Uterus (tissue), 4 donors: ENCODE measurements at places on chromosomes 7 and 10. TPM values are rescaled to one million over a fixed set of nuclear protein-coding genes. Genes with fewer than 3 reads are reported as not detected.
A peak's percentile ranks its signal among the peaks of the same experiment; 100 is the strongest.

GRCh38 chr7:8254667-8255066 is 7.3 kb downstream of the ICA1 start:
- no peak overlapping the region for H3K4me3 ChIP-seq
- DNase-seq: no peak
- no peaks in the 10 kb centered on the region for H3K36me3 ChIP-seq
- H3K4me1 ChIP-seq: no peaks in the 10 kb centered on the region
- no peaks in the 10 kb centered on the region for H3K27me3 ChIP-seq
- no peak overlapping the region for H3K27ac ChIP-seq

DNA sequence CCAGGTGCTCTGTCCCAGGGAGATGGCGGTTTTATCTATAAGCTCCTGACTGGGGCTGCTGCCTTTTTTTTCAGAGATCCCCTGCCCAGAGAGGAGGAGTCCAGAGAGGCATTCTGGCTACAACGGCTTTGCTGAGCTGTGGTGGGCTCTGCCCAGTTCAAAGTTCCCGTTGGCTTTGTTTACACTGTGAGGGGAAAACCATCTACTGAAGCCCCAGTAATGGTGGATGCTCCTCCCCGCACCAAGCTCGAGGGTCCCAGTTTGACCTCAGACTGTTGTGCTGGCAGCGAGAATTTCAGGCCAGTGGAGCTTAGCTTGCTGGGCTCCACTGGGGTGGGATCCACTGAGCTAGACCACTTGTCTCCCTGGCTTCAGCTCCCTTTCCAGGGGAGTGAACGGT is 16.4 kb upstream of the SLC26A5 start:
- H3K36me3 ChIP-seq: no peaks in the 10 kb centered on the region
- H3K4me1 ChIP-seq: no peaks in the 10 kb centered on the region
- no peaks in the 10 kb centered on the region for H3K27me3 ChIP-seq
- H3K4me3 ChIP-seq: no peak overlapping the region

- no peaks in the 10 kb centered on the region for H3K4me1 ChIP-seq
- DNase-seq: no peak
- H3K36me3 ChIP-seq: no peaks in the 10 kb centered on the region
- no peak overlapping the region for H3K27ac ChIP-seq
Observed at GRCh38 chr7:1553512-1554210, 2.3 kb downstream of the TMEM184A start.

The UCMA gene
- 0.69 TPM for total RNA-seq

The XRCC2 gene
- 0.37 TPM for total RNA-seq

- H3K4me3 ChIP-seq: no peak overlapping the region
- no peak for DNase-seq
- no peaks in the 10 kb centered on the region for H3K4me1 ChIP-seq
Observed at GRCh38 chr7:134134004-134134403, 6.9 kb downstream of the LRGUK start.

The ALOX5 gene
- total RNA-seq: 32.5 TPM

DNA sequence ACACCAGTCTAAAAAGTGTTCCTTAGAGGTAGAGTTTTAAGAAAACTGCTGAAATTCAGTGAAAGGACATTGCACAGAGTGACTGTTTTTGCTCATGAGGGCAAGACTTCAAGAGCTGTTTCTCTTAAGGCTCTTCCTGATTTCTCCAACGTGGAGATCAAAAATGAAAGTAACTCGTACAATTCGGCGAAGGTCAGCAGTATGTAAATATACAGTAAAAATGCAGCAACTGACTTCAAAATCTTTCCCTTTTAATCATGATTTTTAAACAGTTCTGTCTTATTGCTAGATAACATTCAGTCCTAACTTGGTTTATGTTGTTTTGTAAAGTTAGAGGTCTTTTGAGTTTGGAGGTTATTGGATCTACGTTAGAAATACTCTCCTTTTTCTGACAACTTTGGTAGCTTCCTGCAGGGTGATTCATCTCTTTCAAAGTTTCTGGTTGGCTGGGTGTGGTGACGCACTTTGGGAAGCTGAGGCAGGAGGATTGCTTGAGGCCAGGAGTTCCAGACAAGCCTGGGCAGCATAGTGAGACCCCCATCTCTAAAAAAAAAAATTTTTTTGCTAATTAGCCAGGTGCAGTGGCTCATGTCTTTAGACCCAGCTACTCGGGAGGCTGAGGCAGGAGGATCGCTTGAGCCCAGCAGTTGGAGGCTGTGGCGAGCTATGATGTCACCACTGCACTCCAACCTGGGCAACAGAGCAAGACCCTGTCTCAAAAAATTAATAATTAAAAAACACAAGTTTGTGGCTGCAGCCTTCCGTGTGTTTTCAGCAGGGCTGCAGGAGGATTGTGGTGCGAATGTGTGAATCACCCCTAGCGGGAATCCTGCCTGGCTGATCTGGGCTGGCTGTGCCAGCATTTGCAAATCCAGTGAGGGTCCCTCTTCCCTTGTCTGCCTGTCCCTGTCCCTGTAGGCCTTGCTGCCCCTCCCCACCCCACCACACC is 29.2 kb upstream of the AP5Z1 start:
- H3K4me3 ChIP-seq: peak overlapping the region; percentile 20
- peak; percentile 50 for DNase-seq
- no peaks in the 10 kb centered on the region for H3K36me3 ChIP-seq
- H3K27me3 ChIP-seq: no peaks in the 10 kb centered on the region
- peaks cover 17% of the 10 kb centered on the region for H3K4me1 ChIP-seq

The SEMA3C gene
- total RNA-seq: 34.8 TPM

DNA sequence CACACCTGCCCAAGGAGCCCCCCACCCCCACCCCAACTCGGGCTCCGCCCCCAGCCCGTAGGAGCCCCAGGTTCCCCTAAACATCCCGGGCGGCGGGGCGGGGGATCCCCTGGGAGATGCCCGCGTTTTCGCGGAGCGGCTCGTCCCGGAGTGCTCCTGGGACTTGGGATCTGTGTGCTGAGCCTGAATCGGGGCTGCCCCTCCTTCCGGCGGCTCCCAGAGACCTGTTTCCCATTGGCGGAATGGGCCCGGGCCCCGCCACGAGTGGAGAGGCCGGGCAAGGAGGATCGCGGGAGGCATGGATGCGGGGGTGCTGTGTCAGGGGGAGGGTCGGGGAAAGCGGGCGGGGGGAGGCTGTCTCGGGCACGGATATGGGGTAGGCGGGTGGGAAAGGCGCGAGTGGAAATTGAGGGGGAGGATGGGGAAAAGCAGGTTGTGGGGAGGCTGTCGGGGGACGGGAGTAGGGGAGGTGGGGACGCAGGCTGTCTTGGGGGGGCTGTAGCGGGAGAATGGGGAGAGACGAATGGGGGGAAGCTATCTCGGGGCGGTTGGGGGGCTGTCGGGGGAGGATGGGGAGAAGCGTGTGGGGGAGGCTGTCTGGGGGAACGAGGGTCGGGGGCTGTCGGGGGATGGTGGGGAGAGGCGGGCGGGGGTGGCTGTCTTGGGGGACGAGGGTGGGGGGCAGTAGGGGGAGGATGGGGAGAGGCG is 572 bp upstream of the BHLHA15 start:
- no peak overlapping the region for H3K27ac ChIP-seq
- H3K27me3 ChIP-seq: no peaks in the 10 kb centered on the region
- peak; percentile 12 for DNase-seq
- no peak overlapping the region for H3K4me3 ChIP-seq
- no peaks in the 10 kb centered on the region for H3K4me1 ChIP-seq

GRCh38 chr10:112753961-112754411 is 196.1 kb upstream of the TCF7L2 start:
- no peak overlapping the region for H3K4me3 ChIP-seq
- peaks cover 8% of the 10 kb centered on the region for H3K4me1 ChIP-seq
- H3K27me3 ChIP-seq: no peaks in the 10 kb centered on the region
- no peaks in the 10 kb centered on the region for H3K36me3 ChIP-seq

The PAX2 gene
- 21.3 TPM for total RNA-seq

GRCh38 chr10:61905837-61906561 is 4.5 kb downstream of the ARID5B start:
- H3K36me3 ChIP-seq: no peaks in the 10 kb centered on the region
- no peak overlapping the region for H3K4me3 ChIP-seq
- no peaks in the 10 kb centered on the region for H3K4me1 ChIP-seq
- H3K27me3 ChIP-seq: no peaks in the 10 kb centered on the region
- DNase-seq: no peak
- H3K27ac ChIP-seq: peak overlapping the region; percentile 100

GRCh38 chr10:107548301-107548700 is 383.8 kb upstream of the SORCS1 start:
- H3K36me3 ChIP-seq: no peaks in the 10 kb centered on the region
- H3K4me1 ChIP-seq: no peaks in the 10 kb centered on the region
- H3K27ac ChIP-seq: no peak overlapping the region
- no peak for DNase-seq

GRCh38 chr7:129855234-129855673 is 97.5 kb downstream of the UBE2H start:
- no peaks in the 10 kb centered on the region for H3K27me3 ChIP-seq
- peak overlapping the region; percentile 4 for H3K27ac ChIP-seq
- no peaks in the 10 kb centered on the region for H3K36me3 ChIP-seq
- H3K4me1 ChIP-seq: peaks cover 5% of the 10 kb centered on the region

- H3K36me3 ChIP-seq: no peaks in the 10 kb centered on the region
- no peak overlapping the region for H3K4me3 ChIP-seq
- no peak for DNase-seq
- no peak overlapping the region for H3K27ac ChIP-seq
- H3K27me3 ChIP-seq: no peaks in the 10 kb centered on the region
Observed at GRCh38 chr7:8143151-8143874, 118.7 kb downstream of the ICA1 start.
